Stimulated activated CD8-positive, alpha-beta memory T cell treated with anti-CD3 and anti-CD28 coated beads, Interleukin-15, amount 100 ng/mL, for 24 hours (primary cell): ENCODE measurements at places on chromosomes 2 and 18.

DNA sequence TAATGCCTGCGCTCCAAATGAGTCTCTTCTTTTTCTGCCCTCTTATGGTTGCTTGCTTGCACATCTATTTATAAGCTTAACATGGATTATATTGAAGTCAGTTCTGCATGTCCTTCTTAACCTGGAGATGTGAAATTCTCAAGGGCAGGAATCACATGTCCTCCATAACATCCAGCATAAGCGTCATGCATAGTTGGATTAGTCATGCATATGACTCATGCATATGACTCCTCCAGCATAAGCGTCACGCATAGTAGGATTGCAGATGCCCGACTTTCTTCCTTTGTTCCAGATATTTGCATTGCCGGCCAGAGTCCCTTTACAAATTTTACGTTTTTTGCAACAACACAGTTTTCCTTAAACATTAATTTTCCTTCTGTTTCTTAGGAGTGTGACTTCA lies 308.6 kb downstream of the TGIF1 start:
- no peak for DNase-seq

- no peak for DNase-seq
These were observed 456.9 kb upstream of the TNP1 start for GRCh38 chr2:217316743-217317142.

DNA sequence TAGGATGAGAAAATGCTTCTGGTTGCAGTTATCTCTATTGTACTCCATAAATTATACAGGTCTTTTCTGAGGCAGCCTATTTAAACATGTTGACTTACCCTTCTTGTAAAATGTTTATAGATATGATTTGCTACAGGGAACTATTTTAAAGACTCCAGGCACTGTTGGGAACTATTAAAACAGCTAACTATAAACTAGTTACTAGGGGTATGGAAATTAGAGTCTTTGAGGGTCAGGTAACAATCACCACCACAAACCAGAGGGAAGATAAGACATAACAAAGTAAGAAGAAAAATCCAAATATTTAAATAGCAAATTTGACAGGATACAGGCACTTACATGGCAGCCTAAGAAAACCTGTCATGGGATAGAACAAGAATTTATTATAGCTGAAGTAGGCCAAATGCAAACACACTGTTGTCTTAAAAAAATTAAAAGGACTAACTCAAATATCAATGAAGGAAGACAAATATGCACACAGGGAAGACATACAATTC lies 251.0 kb upstream of the CWC22 start:
- no peak for DNase-seq

DNA sequence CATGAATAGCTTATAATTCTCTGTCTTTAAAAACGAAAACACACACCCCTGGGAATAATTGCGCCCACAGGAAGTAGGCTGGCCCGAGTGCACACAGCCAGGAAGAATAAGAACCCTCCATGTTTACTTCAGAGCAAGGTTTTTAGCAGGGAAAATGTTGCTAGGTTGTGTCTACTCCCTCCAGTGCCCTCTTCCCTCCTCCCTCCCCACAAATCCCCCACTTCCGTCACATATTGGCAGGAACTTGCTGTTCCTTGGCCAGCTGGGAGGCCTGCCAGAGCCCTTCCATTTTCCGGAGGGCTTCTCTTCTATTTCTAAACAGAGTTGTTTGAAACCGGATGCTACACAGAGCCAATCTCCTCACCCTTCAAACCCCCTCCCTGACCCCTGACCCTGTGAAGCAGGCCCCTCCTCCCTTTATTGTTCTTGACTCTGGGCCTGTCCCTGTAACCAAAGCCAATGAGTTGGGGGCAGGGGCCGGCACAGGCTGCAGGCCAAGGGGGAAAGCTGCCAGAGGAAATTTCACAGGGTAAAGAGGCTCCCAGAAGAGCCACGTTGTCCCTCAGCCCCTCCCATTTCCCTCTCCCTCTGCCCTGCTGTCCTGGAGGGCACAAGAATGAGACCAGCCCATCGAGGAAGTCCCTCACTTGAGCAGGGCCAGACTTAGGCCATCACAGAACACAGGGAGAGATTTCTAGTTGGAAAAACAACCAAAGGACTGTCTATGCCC lies 49.8 kb upstream of the LGALSL start:
- DNase-seq, result no peak

DNA sequence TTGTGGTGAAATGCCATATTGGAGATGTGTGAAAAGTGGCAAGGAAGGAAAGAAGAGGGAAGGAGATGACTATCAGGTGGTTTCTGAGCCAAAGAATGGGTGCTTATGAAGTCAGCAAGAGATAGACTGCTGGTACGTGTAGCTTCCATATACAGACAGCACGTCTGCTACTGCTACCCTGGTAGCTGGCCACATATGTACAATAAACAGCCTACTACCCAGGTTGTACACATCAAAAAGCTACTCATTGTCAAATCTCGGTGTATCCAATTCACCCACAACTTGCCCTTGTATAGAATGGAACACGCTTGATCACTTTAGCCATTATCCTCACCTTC lies 761.8 kb downstream of the LRRTM4 start:
- DNase-seq, result no peak

- DNase-seq, result no peak
These were observed 1.1 kb upstream of the DPP4 start for GRCh38 chr2:162074928-162075688.

DNA sequence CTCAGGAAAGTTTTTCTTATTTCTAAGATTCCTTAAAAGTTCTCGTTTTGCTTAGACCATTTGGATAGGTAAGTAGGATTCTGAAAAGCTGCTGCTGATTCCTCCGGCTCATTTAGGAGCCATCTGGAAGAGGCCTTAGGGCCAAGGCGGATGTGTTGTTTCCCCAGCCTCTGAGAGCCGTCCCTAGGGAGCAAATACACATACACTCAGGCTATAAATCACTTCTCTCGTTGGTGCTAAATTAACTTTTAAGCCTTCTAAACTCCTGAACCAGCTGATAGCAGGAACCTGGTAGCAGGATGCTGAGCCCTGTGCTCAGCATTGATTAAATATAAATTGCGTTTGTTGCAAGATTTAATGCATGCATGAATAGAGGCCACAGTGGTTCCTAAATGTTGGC lies 109.8 kb downstream of the ADCYAP1 start:
- no peak for DNase-seq

DNA sequence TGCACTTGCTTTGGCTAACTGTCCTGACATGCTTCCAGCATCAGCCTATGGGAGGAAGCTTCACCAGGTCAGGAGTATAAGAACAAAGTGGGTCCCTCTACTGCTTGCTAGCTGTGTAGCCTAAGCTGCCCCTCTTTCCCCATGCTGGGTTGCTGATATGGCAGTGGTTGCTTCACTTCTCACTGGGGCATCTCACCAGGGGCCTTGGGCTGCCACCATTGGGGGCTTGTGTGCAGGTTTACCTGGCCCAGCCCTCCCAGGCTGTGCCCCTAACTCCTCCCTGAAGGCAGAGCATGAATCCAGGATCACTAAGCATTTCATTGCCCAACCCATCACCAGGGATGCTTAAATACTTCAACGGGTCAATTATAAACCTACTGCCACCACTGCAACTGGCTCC lies 817.1 kb upstream of the TMEFF2 start:
- no peak for DNase-seq

- DNase-seq, result no peak
These were observed 61.5 kb upstream of the L3MBTL4 start for GRCh38 chr18:6476190-6476589.

- no peak for DNase-seq
These were observed 66.5 kb downstream of the RBBP8 start for GRCh38 chr18:22999647-23000046.

DNA sequence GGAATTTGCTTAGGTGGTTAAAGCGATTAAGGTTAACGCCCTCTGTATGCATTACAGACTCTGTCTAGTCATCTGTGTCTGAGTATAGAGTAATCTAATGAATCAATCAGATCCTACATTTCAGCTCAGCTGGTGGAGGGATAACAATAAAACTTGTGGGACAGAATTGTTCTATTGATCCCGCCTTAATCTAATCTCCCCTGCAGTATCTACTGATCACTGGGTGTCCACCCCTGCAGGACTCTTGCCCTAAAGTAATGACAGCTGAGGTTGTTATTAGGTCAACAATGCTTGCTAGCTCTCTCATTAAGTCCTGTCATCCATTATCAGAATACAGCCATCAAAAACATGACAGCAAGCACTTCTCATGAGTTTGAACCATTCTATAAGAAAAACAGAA lies 462.6 kb upstream of the TMEFF2 start:
- DNase-seq, result no peak

DNA sequence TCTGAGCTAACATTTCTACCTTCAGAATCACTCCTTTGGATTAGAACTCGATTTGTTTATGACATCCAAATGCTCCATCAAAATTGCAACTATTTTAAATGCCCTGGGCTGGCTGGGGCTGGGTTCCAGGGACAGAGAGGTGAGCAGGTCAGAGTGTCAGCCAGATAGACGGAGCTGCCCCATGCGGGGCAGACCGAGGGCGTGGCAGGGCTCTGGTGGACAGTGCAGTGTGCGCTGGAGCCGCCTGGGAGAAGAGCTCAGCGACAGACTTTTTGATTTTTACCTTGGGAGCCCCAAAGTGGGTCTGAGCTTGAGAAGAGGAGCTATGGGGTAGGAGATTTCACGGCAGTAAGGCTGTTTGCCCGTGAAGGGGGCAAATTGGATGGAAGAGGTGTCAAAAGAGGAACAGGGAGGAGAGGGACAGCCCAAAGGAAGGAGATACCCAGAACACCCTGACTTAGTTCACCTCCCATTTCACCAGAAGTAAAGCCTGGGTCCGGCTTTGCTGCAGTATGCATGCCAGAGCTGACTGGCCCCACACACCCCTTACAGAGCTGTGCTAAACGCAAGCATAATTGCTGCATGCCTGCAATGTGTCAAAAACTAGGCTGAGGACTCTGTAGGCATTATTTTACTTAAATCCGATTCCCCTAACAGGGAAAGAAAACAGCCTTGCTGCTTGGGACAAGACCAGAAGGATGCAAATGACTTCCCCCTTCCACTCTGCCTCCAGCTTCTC lies 33.7 kb downstream of the EN1 start:
- no peak for DNase-seq

DNA sequence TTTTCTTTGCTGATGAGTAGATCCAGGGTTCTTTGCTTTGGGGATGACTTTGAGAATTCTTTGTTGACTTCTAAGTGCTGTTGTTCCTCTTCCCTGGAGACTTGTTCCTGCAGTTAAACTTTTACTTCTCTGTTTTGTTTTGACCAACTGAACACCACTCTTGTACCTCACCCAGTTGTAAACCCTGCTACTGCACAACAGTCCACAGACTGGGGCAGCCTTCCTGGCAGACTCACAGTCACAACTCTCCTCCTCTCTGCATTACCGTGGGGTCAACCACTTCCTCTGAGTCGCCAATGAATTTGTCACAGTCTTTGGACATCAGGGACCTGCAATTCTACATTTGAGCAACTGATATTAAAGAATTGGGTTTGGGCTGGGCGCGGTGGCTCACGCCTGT lies 3.8 kb upstream of the SLC8A1 start:
- no peak for DNase-seq

GRCh38 chr18:61546590-61546989 lies 213.4 kb downstream of the CDH20 start:
- no peak for DNase-seq

DNA sequence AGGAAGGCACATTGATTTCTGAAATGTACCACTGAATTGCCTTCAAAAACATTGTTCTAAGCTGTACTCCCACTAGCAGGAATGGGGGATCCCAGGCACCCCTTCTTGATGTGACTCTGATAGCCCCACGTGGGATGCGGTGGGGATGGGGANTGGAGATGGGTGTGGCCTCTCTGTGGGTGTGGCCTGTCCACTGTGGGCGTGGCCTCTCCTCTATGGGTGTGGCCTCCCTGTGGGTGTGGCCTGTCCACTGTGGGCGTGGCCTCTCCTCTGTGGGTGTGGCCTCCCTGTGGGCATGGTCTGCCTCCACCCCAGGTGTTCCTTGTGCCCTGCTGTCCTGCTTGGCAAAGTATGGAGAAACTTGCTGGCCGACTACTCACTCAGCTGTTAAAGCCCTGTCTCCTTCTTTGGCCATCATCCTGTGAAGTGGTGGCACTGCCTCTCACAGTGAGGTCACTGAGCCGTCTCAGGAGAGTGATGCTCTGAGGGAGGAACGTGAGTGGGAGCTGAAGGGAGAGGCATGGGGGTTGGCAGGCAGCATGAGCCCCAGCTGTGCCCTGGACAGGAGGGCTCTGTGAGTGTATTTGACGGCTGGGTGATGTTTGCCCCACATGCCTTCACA lies 6.7 kb upstream of the PARD6G start:
- peak; percentile 9 for DNase-seq

- no peak for DNase-seq
These were observed 4.6 kb downstream of the CDCA7 start for GRCh38 chr2:173359231-173359630.

DNA sequence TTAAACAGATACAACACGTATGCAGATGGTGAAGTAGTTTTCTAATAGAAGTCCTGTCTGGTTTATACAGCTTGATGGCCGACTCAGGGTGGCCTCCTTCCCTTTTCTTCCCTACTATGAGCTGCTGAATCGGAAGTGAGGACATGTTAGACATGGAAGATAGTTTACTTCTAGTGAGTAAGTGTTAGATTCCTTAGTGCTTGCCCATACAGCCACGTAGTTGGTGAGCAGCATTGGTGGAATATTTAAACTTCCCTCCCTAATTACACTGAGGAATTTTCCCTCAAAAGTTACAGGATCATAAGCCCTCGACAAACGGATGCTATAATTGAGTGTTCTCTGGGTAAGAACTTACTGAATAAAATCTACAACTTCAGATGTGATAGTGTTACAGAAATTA lies 52.1 kb downstream of the RHBDD1 start:
- no peak for DNase-seq

GRCh38 chr2:72689579-72690195 lies 136.1 kb downstream of the EXOC6B start:
- no peak for DNase-seq

- no peak for DNase-seq
These were observed 84.2 kb downstream of the KLHL29 start for GRCh38 chr2:23469142-23469540.

DNA sequence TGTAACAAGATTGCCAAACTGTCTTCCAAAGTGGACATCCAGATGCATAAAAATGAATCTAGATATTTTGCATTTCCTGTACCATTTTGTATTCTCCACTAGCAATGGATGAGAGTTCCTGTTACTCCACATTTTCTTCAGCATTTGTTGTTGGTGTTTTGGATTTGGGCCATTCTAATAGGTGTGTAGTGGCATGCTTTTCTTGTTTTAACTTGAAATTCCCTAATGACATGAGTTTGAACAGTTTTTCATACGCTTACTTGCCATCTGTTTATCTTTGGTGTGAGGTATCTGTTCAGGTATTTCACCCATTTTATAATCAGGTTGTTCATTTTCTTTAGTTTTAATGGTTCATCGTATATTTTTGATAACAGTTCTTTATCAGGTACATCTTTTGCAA lies 73.9 kb downstream of the UBE2E3 start:
- no peak for DNase-seq

GRCh38 chr2:29052807-29053206 lies 21.5 kb downstream of the PCARE start:
- no peak for DNase-seq

- DNase-seq, result no peak
These were observed 131.4 kb upstream of the SLC1A4 start for GRCh38 chr2:64857581-64858471.

- no peak for DNase-seq
These were observed 75.8 kb downstream of the LONRF2 start for GRCh38 chr2:100246163-100247145.

GRCh38 chr2:134290358-134290757 lies 36.5 kb downstream of the MGAT5 start:
- no peak for DNase-seq
